ENCODE measurements at places on chromosomes 3 and 15.

- no peak for DNase-seq
Measured at GRCh38 chr15:89749951-89750559, 994 bp downstream of the MESP1 start.

GRCh38 chr3:183699238-183699947, 1.8 kb downstream of the YEATS2 start:
- DNase-seq, result no peak

GRCh38 chr3:197392961-197393360, 94.5 kb upstream of the DLG1 start:
- DNase-seq, result no peak

- no peak for DNase-seq
Measured at GRCh38 chr15:69551391-69552056, 98.9 kb downstream of the RPLP1 start.

DNA sequence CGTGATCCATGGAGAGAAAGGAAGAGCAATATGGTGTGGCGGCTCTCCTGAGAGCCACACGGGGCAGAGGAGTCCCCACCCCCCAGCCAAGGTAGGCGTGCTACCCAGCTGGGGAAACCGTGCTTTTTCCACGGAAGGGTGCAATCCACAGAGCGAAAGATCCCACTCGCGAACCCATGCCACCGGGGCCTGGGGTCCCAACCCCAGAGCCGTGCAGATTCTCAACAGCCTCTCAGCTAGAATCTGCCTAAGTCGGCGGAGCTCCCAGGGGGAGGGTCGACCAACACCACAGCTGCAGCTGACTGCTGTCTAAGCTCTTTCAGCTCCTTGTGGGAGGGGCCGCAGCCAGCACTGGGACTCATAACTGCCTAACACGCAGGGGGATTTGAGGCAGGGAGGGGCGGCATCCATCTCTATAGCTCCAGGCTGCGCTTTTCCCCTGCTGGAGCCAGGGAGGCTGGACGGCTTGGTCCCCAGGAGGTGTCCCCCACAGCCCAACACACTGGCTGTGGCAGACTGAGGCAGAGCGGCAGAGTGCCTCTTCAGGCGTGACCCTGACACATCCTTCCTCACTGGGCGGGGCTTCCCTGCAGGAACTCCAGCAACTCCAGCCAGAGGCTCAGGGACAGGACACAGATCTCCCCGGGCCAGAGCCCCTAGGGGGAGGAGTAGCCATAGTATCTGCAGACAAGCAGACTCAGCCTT, 107.6 kb upstream of the ZBTB20 start:
- no peak for DNase-seq

DNA sequence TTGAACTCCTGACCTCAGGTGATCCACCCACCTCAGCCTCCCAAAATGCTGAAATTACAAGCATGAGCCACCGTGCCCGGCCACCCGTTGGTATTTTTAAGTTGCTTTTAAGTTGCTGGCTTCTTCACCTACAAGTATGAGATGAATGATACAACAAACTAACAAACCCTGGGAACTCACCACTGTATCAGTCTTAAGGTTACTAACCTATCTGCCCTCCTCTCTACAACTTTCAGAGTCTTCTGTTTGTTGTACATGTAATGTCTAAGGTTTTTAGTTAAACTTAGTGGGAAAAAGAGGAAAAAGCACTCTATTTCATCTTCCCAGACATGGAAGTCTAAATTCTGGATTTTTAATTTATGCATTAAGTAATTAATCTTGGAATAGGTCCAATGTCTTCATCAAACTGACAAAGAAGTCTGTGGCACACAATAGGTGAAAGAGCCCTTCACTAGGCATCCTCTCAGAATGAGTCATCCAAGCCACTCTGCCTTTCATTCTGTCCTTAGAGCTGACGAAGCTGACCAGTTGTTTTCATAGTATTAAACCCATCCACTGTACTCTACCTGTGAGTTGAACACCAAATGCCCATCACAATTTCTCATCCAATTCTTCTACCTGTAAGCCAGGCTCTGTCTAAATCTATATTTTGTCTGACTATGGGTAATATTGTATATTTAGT, 936.1 kb downstream of the TUSC7 start:
- DNase-seq, result no peak

DNA sequence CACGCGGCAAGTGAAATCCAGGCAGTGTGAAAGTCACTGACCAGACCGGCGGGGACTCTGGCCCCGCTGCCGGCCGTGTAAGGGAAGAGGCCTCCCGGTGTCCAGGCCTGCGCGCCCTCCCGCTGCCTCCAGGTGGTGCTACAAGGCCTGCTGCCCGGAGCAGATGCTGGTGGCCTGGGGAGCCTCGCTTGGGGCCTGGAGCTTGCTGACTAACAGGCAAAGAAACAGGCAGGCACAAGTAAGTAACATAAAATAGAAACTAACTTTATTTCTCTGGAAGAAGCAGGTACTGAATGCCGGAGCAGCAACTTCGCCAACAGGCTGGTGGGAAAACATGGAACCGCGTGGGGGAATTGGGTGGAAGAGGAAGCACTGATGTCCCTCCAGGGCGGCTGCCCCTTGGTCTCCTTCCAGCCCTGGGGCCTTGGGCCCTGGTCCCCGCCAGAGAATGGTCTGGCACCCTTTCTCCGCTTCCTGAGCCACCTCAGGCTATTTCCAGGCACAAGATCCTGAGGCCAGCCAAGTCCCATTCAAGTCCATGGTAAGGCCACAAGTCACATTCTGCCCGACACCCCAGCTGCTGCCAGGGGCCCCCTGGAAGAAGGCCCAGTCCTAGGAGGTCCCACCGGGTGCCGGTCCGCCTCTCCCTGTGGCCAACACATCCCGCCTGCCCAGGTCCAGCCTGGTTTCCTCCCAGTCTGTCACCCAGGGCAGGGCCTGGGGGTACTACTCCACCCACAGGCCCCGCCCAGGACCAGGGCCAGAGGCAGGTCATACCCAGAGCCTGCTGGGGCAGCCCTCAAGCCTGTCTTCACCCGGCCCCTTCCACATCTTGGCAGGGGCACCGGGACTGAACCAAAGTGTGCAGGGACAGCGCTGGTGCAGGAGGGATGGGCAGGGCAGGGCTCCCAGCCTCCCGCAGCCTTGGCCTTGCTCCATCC, 45.0 kb downstream of the TNK2 start:
- peak; percentile 82 for DNase-seq

- no peak for DNase-seq
Measured at GRCh38 chr15:84762840-84763572, 14.6 kb downstream of the ZNF592 start.

- DNase-seq, result peak; percentile 71
Measured at GRCh38 chr3:8739757-8740504, 6.3 kb downstream of the CAV3 start.

DNA sequence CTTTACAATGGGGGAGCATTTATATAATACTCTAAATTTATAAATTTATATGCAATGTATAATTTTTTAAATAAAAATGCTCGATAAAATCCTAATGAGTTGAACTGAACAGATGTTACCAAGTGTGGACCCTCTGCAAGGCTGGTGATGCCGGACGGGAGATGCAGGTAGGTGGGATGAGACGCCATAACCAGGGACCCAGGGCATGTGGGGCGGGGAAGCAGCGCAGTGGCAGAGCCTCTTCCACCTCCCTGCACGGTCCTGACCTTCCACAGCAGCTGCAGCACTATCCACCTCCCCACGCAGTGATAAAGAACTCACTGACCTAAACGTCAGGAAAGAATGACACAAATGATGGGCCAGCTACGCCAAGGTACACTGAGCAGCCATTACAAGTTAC, 12.8 kb downstream of the PCSK6 start:
- no peak for DNase-seq

DNA sequence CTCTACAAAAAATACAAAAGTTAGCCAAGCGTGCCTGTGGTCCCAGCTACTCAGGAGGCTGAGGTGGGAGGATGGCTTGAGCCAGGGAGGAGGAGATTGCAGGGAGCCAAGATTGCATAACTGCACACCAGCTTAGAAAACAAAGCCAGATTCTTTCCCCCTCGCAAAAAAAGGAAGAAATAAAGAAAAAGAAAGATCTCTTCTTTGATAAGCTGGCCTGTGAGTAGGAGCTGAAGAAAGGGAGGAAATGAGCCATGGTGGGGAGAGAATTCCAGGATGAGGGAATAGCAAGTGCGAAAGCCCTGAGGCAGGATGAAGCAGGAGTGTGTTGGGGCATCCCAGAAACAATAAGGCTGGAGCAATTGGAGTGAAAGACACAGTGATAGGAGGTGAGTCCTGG, 24.5 kb upstream of the TOP2B start:
- DNase-seq, result no peak

DNA sequence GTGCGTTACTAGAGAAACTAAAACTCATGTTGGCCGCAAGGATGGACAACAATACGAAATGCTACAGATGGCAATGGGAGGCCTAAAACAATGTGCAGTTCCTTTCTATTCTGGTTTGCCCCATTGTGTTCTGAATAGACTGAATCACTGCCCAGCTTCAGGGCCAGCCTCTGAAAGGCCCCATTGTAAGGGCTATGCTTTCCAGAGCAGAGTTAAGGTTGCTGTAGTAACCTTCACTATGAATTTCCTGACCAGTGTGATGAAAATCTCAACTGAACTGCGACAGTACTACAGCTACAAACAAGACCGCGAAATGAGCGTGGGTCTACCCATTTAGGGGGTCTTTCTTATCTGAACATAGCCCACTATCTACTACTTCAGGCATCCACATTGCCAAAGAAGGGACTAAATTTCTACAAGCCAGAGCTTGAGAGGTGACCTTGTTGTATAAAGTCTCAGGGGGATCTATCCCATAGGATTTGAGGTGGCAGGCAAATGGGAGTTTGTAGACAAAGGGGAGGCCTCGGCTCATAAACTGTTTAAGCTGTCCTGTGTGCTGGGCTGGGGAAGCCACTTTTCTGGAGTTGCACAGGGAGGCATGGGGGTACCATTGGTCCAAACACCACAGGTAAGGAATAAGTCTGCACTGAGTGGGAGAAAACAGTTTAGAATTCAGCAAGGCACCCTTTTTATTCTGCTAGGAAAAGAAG, 80.1 kb downstream of the MYO1E start:
- DNase-seq, result no peak

GRCh38 chr15:23467110-23467600, 20.1 kb upstream of the GOLGA6L2 start:
- DNase-seq, result peak; percentile 7

- DNase-seq, result peak; percentile 38
Measured at GRCh38 chr3:100957261-100957986, 35.8 kb downstream of the ABI3BP start.

- DNase-seq, result peak; percentile 99
Measured at GRCh38 chr15:39171944-39172368, 408.9 kb upstream of the THBS1 start.

GRCh38 chr3:16494814-16495431, 18.6 kb downstream of the RFTN1 start:
- peak; percentile 15 for DNase-seq

DNA sequence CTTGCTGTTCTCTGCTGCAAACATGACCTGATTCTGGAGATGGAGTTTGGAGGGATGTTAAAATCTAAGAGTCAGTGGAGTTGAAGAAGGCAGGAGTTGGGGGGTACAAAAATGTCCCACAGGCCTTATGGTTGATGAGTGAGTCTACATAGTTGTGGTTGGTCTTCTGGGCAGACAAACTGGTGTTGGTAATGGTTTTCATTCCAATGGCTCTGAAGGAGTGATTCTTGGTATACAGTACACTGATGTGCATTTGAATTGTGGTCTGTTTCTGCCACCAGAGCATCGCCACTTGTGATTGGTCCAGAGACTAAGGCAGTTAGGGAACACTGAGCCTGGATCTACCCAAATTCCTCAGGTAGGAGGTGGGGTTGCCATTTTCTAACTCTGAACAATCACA, 514.1 kb upstream of the CFAP20DC start:
- peak; percentile 74 for DNase-seq

- peak; percentile 27 for DNase-seq
Measured at GRCh38 chr3:159987291-159987711, 1.3 kb upstream of the IL12A start.

GRCh38 chr3:31858439-31858838, 122.6 kb downstream of the OSBPL10 start:
- DNase-seq, result no peak

- DNase-seq, result no peak
Measured at GRCh38 chr3:107689355-107689754, 166.6 kb downstream of the BBX start.

DNA sequence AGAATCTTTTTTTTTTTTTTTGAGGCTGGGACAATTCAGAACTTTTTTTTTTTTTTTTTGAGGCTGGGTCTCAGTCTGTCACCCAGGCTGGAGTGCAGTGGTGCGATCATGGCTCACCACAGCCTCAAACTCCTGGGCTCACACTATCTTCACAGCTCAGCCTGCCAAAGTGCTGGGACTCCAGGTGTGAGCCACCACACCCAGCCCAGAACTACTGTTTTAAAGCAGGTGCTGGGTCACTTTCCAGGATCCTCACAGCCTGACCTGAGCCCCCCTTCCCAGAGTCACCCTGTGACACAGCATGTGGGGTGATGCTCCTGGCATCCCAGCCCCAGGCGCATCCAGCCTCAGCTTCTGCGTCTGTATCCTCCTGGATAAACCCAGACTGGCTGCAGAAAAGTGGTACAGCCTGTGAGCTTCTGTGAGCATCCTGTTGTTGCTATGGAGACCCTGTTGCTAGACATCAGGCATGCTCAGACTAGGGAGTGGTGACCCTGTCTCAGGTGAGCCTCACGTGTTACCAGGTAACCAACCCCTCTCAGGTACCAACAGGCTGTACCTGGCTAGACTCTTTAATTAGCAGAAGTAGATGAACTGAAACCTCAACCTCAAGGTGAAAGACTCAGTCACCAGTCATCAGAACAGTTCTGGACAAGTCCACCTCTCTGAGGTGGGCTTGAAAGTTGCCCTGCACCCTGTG, 15.0 kb downstream of the KLF13 start:
- DNase-seq, result no peak

DNA sequence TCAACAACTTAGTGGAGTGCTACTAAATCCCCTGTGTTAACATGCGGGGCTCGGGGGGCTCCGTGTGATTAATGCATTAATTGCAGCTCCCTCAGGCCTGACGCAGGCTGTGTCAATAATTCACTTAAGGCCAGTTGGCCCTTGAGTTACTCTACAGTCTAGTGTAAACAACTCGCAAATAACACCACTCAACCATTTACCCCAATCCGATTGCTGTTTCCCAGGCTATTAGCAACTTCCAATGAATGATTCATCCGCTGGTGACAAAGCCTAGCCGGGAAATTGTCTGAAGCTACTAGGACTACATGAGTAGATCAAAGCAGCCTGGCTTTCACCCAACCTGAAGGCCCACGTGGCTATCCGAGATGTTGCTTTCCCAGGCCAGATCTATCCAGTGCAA, 121.3 kb upstream of the SOX14 start:
- no peak for DNase-seq

GRCh38 chr3:20254268-20255117, 68.5 kb upstream of the SGO1 start:
- no peak for DNase-seq

GRCh38 chr3:136772709-136773108, 20.5 kb upstream of the STAG1 start:
- peak; percentile 37 for DNase-seq

- DNase-seq, result no peak
Measured at GRCh38 chr3:56180433-56180832, 287.8 kb downstream of the ERC2 start.

GRCh38 chr3:111481551-111481950, 60.4 kb upstream of the CD96 start:
- DNase-seq, result peak; percentile 47

Measured in fibroblast of upper back skin (primary cell).